ENCODE measurements at places on chromosomes 3 and 15.

- no peaks in the 10 kb centered on the region for H3K27me3 ChIP-seq
- H3K27ac ChIP-seq = peak overlapping the region; percentile 93
- H3K4me1 ChIP-seq = peaks cover 56% of the 10 kb centered on the region
- peak; percentile 78 for DNase-seq
- H3K4me3 ChIP-seq = peak overlapping the region; percentile 11
- H3K36me3 ChIP-seq = peaks cover 40% of the 10 kb centered on the region
Observed at GRCh38 chr15:74406992-74407705, 26.6 kb downstream of the SEMA7A start.

GRCh38 chr3:44185396-44185915 lies 56.2 kb upstream of the TOPAZ1 start:
- no peaks in the 10 kb centered on the region for H3K4me1 ChIP-seq
- DNase-seq = no peak
- H3K27me3 ChIP-seq = peaks cover 52% of the 10 kb centered on the region
- no peak overlapping the region for H3K4me3 ChIP-seq
- no peak overlapping the region for H3K27ac ChIP-seq

DNA sequence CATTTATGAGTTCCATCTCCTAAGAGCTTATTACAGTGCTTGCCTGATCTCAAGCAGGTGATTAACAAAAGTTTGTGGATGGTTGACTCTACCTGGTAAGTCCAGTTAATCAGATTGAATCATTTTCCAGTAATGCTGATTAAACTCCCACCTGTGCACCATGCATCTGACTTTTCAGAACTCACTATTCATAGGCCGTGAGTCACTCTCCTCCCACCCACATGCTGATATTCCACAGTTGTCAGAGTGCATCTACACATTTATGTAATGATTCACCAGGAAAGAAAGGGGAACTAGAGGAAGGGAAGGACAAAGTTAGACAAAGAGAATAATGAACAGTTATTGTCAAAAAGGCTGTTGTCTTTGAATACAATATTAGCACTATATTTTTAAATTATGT lies 106.2 kb upstream of the UBE3A start:
- no peak overlapping the region for H3K27ac ChIP-seq
- H3K4me1 ChIP-seq = no peaks in the 10 kb centered on the region
- no peaks in the 10 kb centered on the region for H3K27me3 ChIP-seq

GRCh38 chr3:169268286-169268776 lies 395.2 kb downstream of the MECOM start:
- H3K4me3 ChIP-seq = no peak overlapping the region
- H3K36me3 ChIP-seq = no peaks in the 10 kb centered on the region
- H3K4me1 ChIP-seq = peaks cover 2% of the 10 kb centered on the region
- H3K27me3 ChIP-seq = no peaks in the 10 kb centered on the region

DNA sequence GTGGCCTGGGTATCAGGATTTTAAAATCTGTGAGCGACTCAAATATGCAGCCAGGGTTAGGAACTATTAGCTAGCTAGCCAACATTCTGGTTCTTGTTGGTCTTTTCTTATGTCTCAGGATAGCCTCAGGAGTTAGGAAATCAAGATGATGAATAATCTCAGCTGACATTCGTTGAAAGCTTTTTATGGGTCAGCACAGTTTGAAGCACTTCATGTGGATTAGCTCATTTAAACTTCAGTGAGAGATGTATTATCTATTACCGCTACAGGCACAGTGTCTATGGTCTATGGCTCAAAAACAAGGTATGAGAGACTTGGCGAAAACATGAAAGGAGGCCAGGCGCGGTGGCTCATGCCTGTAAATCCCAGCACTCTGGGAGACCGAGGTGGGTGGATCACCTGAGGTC lies 187.5 kb upstream of the THRB start:
- H3K4me1 ChIP-seq = peaks cover 9% of the 10 kb centered on the region
- H3K27ac ChIP-seq = no peak overlapping the region
- H3K36me3 ChIP-seq = no peaks in the 10 kb centered on the region
- peak; percentile 90 for DNase-seq
- H3K4me3 ChIP-seq = no peak overlapping the region

GRCh38 chr3:55094676-55095075 lies 166.8 kb upstream of the LRTM1 start:
- no peaks in the 10 kb centered on the region for H3K27me3 ChIP-seq
- peak; percentile 19 for DNase-seq
- peaks cover 2% of the 10 kb centered on the region for H3K4me1 ChIP-seq
- no peaks in the 10 kb centered on the region for H3K36me3 ChIP-seq
- H3K27ac ChIP-seq = no peak overlapping the region
- no peak overlapping the region for H3K4me3 ChIP-seq

DNA sequence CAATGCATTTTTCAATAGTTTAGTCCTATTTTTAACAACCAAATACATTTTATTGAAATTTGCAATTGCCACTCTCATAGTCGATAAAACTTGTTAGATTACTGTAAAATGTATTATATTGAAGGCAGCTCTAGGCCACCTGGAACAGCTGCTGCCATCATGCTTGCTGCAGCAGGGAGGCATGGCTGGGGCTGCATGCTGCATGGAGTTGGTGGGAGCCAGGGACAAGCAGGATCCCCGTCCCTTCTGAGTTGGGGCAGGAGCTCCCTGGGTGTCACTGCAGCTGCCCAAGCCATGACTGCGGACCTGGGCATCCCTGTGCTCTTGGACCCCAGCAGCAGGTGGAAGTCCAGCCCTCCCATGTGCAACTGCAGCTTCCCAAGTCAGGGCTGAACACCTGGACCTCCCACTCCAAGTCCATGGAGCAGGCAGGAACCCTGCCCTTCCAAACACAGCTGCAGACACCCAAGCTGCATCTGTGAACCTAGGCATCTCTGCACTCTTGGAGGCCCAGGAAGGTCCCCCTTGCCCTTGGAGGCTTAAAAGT lies 742.0 kb downstream of the ZBBX start:
- no peaks in the 10 kb centered on the region for H3K27me3 ChIP-seq
- no peak overlapping the region for H3K27ac ChIP-seq
- no peak for DNase-seq
- H3K36me3 ChIP-seq = no peaks in the 10 kb centered on the region

DNA sequence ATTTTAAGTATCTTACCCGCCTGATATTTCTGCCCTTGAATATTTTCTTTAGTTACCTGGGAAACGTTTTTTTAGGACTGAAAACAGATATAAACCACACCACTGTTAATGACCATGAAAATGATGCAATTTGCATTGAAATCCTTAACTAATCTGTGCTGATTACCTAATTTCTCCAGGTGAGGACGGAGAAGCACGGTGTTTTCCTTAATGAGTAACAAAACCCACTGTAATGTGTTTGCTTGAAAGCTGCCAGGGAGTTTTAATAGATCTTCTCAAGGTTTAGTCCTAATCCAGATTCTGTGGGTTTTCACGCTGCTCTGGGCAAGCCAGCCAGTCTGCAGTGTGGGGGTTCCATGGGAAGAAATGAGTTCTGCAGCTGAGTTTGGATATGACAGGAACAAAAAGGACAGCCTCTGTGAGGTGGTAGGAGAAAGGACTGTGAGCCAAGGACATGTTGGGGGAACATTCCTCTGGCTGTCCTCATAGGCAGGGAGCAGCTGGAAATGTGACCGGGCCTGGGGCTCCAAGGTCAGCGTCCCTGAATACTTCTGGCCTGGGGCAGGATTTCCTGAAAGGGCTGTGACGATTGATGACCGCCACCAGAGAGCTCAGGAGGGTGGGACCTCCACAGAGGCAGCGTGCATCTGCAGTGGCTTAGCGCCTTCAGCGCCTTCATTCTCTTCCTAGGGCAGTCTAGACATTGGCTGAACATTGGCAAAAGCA lies 18.6 kb downstream of the THSD4 start:
- H3K27ac ChIP-seq = peak overlapping the region; percentile 19
- DNase-seq = no peak
- H3K4me1 ChIP-seq = peaks cover 32% of the 10 kb centered on the region
- H3K36me3 ChIP-seq = no peaks in the 10 kb centered on the region
- H3K4me3 ChIP-seq = no peak overlapping the region

GRCh38 chr3:30555968-30556367 lies 50.4 kb upstream of the TGFBR2 start:
- DNase-seq = no peak
- H3K27ac ChIP-seq = no peak overlapping the region
- peaks cover 2% of the 10 kb centered on the region for H3K4me1 ChIP-seq

DNA sequence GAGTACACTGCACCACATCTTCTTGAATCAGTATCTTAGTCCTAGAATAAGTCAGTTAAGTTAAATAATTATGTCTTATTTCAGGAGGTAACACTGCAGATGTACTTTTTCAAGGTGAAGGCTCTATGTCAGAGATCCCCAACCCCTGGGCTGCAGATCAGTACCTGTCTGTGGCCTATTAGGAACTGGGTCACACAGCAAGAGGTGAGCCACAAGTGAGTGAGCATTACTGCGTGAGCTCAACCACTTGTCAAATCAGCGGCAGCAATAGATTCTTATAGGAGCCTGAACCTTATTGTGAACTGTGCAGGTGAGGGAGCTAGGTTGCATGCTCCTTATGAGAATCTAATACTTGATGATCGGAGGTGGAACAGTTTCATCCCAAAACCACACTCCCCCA lies 851.9 kb upstream of the ALCAM start:
- H3K4me3 ChIP-seq = no peak overlapping the region
- H3K27me3 ChIP-seq = no peaks in the 10 kb centered on the region
- no peak overlapping the region for H3K27ac ChIP-seq
- H3K4me1 ChIP-seq = no peaks in the 10 kb centered on the region

GRCh38 chr3:55128225-55128823 lies 200.5 kb upstream of the LRTM1 start:
- H3K27me3 ChIP-seq = peaks cover 17% of the 10 kb centered on the region
- no peak overlapping the region for H3K4me3 ChIP-seq
- no peak for DNase-seq
- no peak overlapping the region for H3K27ac ChIP-seq
- H3K4me1 ChIP-seq = peaks cover 1% of the 10 kb centered on the region

- no peaks in the 10 kb centered on the region for H3K27me3 ChIP-seq
- H3K4me1 ChIP-seq = peaks cover 23% of the 10 kb centered on the region
- no peak overlapping the region for H3K27ac ChIP-seq
Observed at GRCh38 chr3:127670229-127670559, 2.6 kb upstream of the ABTB1 start.

DNA sequence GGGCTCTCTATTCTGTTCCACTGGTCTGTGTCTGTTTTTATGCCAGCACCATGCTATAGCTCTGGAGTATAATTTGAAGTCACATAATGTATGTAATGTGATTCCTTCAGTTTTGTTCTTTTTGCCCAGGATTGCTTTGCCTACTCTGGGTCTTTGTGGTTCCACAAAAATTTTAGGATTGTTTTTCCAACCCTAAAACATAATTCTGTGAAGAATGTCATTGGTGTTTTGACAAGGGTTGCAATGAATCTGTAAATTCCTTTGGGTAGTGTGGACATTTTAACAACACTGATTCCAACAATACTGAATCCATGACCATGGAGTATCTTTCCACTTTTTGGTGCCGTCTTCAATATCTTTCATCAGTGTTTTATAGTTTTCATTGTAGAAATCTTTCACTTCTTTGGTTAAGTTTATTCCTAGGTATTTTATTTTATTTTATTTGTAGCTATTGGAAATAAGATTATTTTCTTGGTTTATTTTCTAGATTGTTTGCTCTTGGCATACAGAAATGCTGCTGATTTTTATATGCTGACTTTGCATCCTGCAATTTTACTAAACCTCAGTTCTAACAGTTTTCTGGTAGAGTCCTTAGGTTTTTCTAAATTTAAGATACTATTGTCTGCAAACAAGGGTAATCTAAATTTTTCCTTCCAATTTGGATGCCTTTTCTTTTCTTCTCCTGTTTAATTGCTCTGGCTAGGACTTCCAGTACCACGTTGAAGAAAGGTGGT lies 29.7 kb downstream of the TJP1 start:
- no peak for DNase-seq
- H3K27me3 ChIP-seq = no peaks in the 10 kb centered on the region

- no peak for DNase-seq
Observed at GRCh38 chr3:125624341-125624740, 29.0 kb upstream of the OSBPL11 start.

- DNase-seq = no peak
- peaks cover 91% of the 10 kb centered on the region for H3K27me3 ChIP-seq
- H3K36me3 ChIP-seq = no peaks in the 10 kb centered on the region
- H3K4me1 ChIP-seq = peaks cover 5% of the 10 kb centered on the region
- no peak overlapping the region for H3K4me3 ChIP-seq
Observed at GRCh38 chr15:69661871-69662644, 209.4 kb downstream of the RPLP1 start.

DNA sequence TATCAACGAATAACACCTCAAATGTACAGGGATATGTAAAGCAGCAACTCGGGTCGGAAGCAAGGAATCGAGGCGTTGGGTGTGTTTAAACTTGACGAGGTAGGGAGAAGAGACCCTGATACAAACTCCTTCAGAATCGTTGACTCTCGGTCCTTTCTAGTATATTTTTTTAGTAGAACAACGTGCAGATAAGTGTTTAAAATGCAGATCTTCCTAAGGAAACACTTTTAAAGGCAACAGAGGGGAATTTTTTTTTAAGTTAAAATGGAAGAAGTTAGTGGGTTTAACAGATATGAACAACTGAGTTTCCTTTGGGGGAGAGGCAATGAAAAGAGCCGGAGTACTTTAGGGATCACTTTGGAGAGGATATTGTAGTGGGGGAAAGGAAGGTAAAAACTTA lies 1.1 kb upstream of the KPNA4 start:
- peak overlapping the region; percentile 99 for H3K27ac ChIP-seq
- peaks cover 9% of the 10 kb centered on the region for H3K36me3 ChIP-seq
- H3K27me3 ChIP-seq = no peaks in the 10 kb centered on the region
- no peak overlapping the region for H3K4me3 ChIP-seq
- H3K4me1 ChIP-seq = peaks cover 2% of the 10 kb centered on the region

DNA sequence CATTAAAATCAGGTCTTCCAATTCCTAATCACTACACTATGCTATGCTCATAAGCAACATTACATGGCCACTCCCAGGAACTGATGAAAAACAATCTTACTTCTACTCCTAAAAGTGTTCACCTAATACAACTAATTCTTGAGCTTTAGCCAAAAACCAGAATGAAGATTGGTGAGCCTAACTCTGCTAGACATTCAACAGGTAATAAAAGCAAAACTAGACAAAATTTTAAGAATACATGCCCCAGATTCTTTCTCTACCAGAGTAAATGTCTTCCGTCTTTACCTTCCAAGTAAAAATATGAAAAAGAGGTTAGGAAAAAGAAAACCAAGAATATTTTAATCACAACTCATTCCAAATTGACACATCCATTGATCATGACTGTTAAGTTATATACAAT lies 31.3 kb downstream of the ATP13A3 start:
- no peaks in the 10 kb centered on the region for H3K27me3 ChIP-seq
- DNase-seq = no peak
- no peak overlapping the region for H3K4me3 ChIP-seq
- H3K4me1 ChIP-seq = no peaks in the 10 kb centered on the region

GRCh38 chr3:15306979-15307359 lies 25.4 kb downstream of the SH3BP5 start:
- peaks cover 42% of the 10 kb centered on the region for H3K36me3 ChIP-seq
- no peaks in the 10 kb centered on the region for H3K27me3 ChIP-seq
- no peak for DNase-seq
- H3K27ac ChIP-seq = no peak overlapping the region
- peaks cover 1% of the 10 kb centered on the region for H3K4me1 ChIP-seq
- H3K4me3 ChIP-seq = no peak overlapping the region

DNA sequence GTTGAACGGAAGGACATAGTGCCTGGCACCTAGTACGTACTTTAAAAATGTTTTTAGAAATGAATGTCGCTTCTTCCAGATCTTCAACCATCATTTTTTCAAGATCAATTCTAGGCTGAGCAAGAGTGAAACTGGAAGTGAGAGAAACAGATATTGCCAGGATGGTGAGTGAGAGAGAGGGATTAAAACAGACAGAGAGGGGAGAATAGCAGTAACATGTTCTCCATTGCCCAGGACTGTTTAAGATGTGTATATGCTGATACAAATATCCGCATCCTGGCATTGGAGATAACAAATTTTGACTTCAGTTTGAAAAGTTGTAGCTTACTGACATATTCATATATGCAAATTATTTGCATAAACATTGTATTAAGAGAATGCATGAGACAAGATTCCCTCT lies 1156.1 kb downstream of the TBL1XR1 start:
- H3K36me3 ChIP-seq = no peaks in the 10 kb centered on the region
- DNase-seq = no peak
- H3K4me3 ChIP-seq = no peak overlapping the region
- no peak overlapping the region for H3K27ac ChIP-seq
- no peaks in the 10 kb centered on the region for H3K27me3 ChIP-seq
